ENCODE measurements at places on chromosomes 6 and 20.

- DNase-seq, result no peak
Measured at GRCh38 chr6:136112262-136112661, 137.8 kb downstream of the MTFR2 start.

DNA sequence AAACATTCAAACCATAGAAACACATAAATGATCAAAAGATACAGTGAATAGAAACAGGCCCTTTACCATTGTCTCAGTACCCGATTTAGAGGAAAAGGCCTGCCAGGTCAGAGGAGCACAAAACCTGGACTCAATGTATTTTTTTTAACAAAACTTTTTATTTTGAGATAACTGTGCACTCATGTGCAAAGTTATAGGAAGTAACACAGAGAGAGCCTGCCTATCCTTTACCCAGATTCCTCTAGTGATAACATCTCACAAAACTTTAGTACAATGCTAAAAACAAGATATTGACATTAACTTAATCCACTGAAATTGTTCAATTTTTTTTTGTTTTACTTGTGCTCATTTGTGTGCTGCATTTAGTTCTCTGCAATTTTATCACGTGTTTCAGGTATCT is 36.8 kb upstream of the SAMD3 start:
- DNase-seq, result no peak

DNA sequence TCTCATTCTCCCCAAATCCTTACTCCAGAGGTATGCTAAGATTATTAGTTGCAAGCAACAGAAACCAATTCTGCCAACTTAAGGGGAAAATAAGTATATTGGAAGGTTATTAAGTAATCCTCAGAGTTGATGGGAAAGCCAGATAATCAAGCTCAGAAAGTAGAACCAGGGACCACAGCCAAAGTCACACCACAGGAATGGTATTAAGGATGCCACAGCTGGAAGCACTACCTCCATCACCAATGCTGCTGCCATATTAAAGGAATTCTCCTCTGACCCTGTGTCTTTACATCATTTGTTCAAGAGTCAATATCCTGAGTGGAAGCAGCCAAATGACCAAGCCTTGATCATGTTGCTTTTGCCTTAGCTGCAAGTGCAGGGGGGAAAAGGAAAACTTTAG is 9.9 kb downstream of the PROCR start:
- DNase-seq, result no peak

- no peak for DNase-seq
Measured at GRCh38 chr20:19749618-19750071, 8.4 kb upstream of the RIN2 start.

DNA sequence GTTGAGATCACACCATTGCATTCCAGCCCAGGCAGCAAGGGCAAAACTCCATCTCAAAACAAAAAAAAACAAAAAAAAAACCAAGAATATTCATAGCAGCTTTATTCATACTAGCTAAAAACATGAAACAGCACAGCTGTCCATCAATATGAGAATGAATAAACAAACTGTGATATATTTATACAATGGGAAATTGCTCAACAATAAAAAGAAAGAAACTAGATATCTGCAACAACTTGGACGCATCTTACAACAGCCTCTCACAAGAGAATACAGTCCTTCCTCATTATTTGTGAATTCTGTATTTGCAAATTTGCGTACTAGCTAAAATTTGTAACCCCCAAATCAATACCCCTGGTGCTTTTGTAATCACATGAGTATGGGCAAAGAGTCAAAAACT is 28.2 kb upstream of the SPAG4 start:
- no peak for DNase-seq

DNA sequence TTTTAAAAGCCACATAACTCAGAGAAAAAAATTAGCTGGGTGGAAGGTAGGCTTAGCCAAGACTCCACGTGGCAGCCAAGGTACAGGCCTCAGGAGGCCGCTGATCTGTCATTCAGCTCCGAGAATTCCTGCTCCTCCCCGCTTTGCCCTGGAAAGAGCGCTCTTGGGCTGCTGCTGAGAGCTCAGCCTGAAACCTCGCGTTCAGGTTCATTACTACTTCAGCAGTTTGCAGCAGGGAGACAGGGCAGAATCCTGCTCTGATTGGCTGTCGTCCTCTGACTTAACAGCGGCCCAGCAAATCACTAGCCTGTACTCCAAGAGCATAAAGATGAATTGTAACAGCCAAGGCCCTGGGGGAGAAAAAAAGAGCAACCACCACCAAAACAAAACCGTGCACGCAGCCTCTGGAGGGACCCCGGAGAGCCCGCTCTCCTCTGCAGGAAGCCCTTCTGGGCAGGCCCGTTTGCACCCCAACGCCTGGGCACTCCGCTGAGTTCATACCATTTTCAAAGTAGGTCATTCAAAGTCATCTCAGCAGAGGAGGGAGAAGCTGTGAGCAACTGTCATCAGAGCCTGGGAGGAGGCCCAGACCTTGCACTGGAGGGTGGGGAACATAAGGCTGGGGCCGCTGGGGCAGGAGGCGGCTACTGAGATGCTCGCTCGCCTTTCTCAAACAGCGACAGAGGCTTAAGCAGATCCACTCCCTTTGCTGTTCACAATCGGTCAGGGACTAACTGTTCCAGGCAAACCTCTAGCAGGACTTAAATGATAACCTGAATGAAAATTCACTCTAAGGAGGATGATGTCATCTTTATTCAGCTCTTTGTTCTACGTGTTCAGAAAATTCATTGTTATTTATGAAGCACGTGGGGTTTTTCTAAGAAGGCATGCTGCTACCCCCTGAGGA is 42.3 kb upstream of the ATXN1 start:
- no peak for DNase-seq

- DNase-seq, result no peak
Measured at GRCh38 chr6:16345449-16346330, 107.3 kb downstream of the GMPR start.

DNA sequence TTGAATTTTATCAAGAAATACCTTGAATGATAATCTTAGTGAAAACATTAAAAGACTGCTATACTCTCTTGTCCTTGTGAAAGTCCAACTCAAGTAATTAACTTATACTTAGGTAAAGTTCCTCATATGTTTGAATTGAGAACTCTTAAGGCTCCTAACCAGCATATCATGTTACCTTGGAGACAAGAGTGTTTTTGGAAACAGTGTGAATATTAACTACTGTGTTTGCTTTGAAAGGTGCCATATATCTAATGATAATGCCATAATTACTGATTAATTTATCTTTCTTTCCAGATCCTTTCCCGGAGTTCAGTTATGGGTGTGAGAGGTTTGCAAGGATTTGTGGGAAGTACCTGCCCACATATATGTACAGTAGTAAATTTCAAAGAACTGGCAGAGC is 10.5 kb downstream of the FAM120B start:
- DNase-seq, result no peak

GRCh38 chr6:88616380-88616779 is 347.0 kb downstream of the RNGTT start:
- DNase-seq, result no peak

DNA sequence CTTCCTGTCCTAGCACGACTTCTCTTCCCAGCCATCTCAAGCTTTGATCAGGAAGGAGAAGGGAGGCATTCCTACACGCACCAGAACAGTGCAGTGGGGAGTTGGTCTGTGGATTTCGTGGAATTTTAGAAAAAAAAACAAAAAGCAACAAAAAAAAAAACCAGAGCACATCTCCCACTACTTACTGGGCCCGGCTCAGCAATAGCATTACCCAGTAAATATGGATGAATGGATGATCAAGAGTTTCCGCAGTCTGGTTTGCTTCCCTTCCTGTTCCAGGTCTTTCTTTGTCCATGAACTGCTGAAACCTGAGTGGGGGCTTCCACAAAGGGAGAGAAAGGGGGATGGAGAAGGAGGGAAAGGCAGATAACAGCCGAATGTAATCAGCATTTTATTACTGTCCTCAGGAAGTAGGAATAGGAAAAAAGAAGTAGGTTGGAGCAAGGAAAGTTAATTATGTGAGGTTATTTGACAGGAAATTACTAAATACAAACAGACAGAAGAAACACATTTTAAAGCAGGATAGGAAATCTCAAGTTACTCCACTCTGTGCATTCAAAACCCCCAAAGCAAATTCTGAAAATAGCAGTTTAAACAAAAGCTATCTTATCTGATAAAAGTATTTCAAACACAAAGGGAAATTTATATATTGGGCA is 349.0 kb downstream of the PRL start:
- DNase-seq, result no peak

- peak; percentile 64 for DNase-seq
Measured at GRCh38 chr20:63519668-63520503, 679 bp upstream of the PPDPF start.

DNA sequence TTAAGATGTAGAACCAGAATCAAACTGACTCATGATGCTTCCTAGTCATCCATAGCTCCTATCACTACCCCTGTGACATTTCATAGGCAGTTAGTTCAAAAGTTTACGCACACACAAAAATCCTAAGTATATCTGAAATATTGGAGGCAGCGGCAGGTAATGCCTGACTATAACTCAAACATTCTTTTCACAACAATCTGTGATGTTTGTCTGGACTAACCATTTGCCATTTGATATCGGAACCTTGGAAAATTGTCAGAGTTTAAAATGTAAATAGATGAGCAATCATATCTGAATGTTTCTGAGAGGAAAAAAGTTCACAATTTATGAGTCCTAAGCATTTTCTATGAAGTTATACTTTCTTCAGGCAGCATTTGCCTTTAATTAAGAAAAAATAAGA is 1078.2 kb downstream of the EPHA7 start:
- no peak for DNase-seq

- no peak for DNase-seq
Measured at GRCh38 chr6:122799140-122799745, 10.2 kb downstream of the SMPDL3A start.

DNA sequence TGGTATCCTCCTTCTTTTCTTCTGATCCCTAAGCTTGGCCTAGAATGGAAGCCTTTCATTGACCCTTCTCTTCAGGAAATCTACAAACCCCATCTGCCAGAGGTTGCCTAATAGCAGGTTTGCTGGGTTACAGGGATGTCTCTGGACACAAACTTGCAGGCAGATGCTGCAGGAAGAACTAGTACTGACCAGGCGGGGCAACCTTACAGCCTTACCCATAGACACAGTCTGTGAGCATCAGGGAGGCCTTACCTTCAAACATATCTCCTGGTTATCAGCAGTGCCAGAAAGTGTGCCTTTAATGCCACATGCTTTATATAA is 2.6 kb downstream of the SCUBE3 start:
- DNase-seq, result no peak

GRCh38 chr6:77650098-77650663 is 2.7 kb upstream of the MEI4 start:
- DNase-seq, result no peak

DNA sequence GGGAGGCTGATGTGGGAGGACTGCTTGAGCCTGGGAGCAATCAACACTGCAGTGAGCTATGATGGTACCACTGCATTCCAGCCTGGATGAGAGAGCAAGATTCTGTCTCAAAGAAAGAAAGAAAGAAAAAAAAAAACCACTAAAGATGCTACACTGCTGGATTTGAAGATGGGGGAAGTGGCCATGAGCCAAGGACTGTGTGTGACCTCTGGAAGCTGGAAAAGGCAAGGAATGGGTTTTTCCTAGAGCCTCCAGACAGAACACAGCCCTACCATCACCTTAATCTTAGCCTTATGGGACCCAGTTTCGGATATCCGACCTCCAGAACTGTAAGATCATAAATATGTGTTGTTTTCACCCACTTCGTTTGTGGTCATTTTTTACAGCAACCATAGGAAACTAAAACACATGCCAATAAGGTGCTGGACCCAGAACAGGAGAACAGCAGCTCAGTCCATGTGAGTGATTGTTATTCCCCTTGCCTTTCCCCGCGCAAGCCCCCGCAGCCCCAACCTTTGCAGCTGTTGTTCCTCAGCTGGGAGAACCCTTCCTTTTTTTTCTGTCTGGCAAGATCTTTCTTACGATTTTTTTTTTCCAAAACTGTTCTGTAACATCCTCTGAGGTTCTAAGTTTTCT is 11.1 kb upstream of the VAPB start:
- DNase-seq, result no peak

DNA sequence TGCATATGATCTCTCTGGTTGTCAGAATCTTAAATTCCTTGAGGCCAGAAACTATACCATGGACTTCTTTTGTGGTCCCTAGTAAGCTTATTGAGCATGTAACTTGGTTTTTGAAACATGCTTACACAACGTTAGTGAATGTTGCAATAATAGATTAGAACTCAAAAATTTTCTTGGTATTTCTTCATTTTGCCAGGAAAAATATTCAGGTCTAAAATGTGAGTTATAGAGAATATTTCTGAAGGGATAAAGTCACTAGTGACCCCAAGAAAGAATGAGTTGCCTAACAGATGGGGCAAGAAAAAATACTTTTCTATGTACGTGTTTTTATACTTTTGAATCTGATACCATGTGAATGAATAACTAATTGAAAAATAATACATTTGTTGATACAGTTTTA is 195.4 kb downstream of the TFAP2A start:
- no peak for DNase-seq

DNA sequence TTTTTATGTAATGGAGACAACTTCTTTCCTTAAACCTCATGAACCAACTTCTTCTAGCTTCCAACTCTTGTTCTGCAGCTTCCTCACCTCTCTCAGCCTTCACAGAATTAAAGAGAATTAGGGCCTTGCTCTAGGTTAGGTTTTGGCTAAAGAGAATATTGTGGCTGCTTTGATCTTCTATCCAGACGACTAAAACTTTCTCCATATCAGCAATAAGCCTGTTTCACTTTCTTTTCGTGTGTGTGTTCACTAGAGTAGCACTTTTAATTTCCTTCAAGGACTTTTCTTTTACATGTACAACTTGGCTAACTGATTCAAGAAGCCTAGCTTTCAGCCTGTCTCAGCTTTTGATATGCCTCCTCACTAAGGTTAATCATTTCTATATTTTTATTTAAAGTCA is 596.1 kb upstream of the NRSN1 start:
- DNase-seq, result no peak

DNA sequence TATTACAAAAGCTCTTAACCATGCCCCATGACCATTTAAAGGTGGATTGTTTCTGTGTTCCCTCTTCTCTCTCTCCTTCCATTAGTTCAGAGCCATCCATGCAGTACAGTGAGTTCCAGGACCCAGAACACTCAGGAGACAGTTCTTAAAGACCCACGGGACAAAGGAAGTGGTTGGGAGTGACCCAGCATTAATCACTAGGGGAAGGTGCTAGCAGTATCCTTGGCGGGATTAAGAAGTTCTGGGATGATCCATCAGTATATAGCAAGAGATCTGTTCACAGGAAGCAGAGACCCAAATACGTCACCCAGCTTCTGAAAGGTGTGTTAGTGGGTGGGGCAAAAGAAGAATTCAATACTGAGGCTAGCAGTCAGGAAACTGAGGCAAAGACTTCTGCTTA is 154.1 kb downstream of the PHF3 start:
- no peak for DNase-seq

GRCh38 chr20:49866051-49866450 is 49.3 kb downstream of the SPATA2 start:
- DNase-seq, result peak; percentile 11

DNA sequence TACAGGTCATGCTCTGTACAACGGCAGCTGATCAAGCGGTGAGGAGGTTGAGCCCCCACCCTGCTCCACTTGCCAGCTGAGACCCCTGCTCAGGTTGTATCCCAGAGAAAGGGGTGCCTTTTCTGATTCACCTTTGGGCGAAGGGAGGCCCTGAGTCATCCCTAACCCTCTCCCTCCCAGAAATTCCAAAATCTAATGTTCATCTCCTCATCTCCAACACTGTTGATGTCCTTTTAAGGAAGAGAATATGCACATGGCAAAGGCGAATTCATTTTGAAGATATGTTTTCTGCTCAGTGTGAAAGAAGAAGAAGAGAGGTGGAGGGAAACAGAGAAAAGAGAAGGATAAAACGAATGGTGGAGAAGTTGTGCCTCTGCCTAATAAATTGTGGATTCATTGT is 120.5 kb downstream of the SCML4 start:
- DNase-seq, result no peak

- DNase-seq, result peak; percentile 58
Measured at GRCh38 chr20:51385646-51386530, 156.6 kb downstream of the NFATC2 start.
